Right hindlimb (tissue), 1 donor: ENCODE measurements at places on chromosomes 11 and 22.

DNA sequence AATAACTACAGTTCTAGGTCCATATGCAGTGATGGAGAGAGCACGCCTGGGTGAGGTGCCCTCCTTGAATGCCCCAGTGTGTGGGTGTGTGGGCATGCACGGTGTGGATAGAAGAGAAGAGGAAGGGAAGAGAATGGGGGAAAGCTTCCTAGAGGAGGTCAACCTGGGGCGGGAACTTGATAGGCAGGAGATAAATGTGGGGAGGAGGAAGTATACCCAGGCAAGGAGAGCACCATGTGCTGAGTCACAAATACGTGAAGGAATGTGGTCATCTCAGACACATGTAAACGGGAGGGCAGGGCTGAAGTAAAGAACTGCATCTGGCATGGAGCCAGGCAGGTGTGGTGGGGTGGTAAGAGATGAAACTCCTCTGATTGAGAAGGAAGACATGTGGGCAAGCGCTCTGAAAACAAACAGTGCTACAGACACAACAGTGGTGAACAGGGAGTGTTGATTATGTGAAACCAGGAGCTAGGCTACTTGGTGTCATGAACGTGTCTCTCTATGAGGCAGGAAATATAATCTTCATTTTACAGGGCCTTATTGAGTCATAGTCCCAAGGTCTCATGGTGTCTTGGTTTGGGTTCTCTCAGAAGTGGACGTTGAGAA lies 61.5 kb upstream of the EED start:
- no peak for DNase-seq

DNA sequence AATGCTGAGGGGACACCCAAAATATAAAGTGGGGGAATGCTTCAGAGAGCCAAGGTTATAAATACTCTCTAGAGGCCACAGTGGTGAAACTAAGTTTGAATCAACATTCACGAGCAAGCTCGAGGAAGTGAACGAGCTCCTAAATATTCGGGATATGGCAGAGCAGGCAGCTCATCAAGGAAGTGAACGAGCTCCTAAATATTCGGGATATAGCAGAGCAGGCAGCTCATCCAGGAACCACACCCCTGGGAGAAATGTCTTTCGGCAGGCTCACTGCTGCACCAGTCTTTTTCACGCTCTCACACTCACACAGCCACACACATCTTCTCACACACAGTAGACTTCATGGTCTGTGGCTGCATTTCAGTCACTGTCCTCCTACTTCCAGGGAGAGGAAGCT lies 787.5 kb downstream of the OPCML start:
- no peak for DNase-seq

DNA sequence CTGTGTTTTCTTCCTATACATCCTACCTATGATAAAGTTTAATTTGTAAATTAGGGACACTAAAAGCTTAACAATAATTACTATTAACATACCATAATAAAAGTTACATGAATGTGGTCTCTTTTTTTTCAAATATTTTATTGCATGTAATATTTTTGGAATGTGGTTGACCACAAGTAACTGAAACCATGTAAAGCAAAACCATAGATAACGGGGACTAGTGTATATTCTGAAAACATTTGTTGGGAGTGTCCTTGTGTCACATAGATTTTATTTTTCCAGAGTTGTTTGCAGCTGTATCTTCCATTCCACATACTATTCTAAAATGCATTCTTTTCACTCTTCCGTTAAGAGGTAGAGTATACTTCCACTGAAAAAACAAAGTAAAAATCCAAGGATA lies 200.4 kb downstream of the KIF18A start:
- DNase-seq, result no peak

GRCh38 chr11:85831050-85831449 lies 20.1 kb upstream of the SYTL2 start:
- DNase-seq, result no peak

DNA sequence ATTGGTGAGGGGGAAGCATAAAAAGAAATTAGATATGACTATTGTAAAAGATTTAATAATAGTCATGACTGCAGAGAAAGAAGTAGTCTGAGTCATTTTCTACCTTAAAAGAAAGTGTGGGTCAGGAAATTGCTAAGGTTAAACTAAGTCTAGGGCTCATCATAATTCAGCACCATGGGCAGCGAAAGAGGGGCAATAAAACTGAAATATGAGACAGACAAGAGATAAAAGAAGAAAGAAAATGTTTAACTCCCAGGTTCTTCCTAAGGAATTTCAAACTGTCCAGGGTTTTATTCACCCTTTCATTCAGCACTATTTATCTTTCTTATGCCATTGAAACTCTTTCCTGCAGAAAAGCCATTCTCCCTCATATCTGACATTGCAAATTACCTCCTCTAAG lies 114.4 kb upstream of the API5 start:
- DNase-seq, result no peak

DNA sequence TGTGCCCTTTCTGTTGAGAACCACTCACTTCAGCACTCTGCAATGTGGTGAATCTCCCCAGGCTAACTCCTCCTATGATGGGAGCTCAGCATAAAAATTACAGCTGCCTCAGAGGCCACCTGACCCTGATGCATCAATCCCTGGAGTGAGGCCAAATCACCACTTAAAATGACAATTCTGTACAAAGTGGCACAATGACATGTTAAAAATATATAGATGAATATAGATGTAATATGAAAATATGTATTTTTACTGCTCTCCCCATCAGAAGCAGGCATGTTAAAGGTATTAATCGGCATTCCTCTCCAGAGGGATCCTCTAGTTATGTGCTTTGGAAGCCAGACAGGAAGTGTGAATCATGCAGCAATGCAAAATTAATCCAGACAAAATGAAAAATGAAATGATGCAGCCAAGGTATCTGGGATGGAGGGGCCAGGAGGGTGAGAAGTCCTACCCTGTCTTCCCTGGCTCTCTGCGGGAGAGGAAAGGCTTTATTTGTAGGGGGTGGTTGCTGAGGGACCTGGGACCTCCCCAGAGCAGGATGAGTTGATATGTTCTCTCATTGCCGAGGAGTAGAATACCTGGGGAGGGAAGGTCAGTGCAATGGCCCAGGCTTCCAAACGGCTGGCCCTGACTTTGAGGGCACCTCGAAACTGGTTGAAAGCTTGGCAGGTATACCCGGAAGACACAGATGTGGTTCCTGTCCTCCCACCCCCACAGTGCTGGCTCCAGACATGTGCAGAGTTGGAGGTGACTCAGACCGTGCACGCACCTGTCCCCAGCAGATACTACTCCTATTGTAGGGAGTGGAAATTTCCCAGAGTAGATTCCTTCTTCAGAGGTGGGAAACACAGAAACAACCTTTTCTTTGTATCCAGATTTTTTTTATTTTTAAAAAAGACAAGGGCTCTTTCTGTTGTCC lies 347.9 kb upstream of the NCAM1 start:
- peak; percentile 63 for DNase-seq

DNA sequence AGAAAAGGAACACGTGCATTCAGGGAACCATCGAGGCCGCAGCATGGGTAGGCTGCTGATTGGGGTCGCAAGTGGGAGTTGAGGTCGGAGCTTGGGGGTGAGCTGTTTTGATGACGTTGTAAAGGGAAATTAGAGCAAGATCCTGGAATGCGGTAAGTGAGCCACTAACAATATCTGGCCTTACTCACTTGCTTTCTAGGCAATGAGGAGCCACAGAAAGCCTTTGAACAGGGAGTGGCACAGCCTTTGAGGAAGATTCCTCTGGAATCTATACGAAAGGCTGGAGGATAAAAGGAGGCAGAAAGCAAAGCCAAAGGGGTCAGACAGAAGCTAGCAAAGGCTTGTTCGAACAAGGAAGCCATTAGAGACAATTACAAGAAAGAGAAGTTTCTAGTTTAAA lies 197.5 kb downstream of the LARGE1 start:
- DNase-seq, result no peak

GRCh38 chr11:119593346-119593745 lies 135.7 kb downstream of the NECTIN1 start:
- DNase-seq, result no peak

GRCh38 chr11:10392095-10393079 lies 62.7 kb upstream of the AMPD3 start:
- DNase-seq, result no peak

- DNase-seq, result peak; percentile 34
Measured at GRCh38 chr22:44691796-44692661, 10.0 kb upstream of the PRR5 start.

- DNase-seq, result no peak
Measured at GRCh38 chr11:116225236-116225635, 547.6 kb downstream of the BUD13 start.

DNA sequence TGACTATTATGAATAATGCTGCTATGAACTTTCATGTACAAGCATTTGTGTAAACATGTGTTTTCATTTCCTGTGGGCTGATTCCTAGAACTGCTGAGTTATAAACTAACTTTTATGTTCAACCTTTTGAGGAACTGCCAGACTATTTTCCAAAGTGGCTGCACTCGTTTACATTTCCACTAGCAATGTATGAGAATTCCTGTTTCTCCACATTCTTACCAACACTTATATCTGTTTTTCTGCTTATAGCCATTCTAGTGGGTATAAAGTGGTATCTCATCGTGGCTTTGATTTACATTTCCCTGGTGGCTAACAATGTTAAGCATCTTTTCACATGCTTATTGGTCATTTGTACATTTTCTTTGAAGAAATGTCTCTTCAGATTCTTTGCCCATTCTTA lies 35.2 kb upstream of the SCUBE2 start:
- DNase-seq, result no peak

DNA sequence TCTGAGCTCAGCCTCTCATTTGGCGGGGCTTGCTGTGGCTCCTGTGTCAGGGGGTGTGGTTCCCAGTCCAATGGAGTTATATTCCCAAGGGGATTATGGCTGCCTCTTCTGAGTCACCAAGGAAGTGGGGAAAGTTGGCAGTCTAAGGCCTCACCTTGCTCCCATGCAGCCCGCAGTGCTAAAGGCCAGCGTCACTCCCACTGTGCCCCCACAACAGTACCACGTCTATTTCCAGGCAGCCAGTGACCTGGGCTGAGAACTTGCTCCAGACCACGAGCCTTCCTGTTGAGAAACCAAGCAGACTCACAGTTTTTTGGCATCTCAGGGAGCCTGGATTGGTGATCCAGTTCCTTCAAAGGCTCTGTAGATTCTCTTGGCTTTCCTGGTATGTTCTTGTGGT lies 45.6 kb downstream of the OR2AT4 start:
- no peak for DNase-seq

GRCh38 chr11:57354699-57355098 lies 16.5 kb downstream of the P2RX3 start:
- DNase-seq, result no peak

DNA sequence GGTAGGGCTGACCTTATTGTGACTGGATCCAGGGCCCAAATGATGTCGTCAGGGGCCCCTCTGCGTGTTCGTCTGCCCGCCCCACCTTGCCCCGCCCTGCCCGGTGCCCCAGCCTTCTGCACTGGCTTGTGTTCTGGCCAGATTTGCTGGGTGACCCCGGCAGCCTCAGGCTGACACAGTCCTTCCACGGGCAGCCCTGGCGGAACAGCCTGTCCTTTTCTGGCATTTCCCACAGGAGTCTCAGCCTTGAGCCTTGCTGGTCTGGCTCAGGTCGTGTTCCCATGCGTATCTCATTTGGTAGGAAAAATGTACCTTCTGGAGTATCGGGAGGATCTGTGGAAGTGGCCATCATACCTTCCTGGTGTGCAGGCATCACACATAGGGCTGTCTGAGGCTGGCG lies 31.0 kb downstream of the IGHMBP2 start:
- DNase-seq, result no peak

DNA sequence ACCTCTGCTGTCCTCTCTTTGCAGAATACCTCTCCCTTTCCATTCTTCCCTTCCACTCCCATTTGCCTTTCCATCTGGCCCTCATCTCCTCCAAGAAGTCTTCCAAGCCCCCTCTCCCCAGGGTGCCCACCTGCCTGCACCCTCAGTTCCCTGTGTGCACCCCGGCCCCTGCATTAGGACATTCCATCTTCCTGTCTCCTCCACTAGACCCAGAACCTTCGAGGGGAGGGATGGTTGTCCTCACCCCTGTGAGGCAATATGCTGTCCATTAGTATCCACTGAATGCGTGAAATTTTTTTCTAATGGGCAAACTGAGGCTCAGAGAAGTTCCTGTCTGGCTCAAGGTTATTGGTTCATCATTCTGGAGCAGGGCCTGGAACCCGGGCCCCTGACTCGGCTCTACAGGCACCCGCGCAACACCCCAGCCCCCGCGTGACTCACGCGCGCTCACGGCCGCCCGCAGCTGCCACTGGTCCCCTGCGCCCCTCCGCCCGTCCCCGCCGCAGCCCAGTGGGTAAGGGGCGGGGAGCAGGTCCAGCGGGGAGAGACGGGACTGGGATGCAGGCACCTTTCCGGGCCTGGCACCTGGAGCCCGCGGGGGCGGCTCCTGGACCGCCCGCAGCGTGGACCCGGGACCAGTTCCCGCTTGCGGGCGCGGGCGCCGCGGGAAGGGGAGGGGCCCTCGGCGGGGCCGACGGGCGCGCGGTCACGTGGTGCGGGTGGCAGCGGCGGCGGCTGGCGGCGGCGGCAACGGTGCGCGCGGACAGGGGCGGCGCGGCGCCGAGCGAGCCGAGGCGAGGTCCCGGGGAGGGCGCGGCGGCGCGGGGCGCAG lies 7.0 kb downstream of the SEPTIN3 start:
- no peak for DNase-seq

GRCh38 chr22:29065468-29066190 lies 4.0 kb upstream of the C22orf31 start:
- DNase-seq, result no peak

GRCh38 chr22:49667236-49667635 lies 160.4 kb downstream of the BRD1 start:
- DNase-seq, result no peak

DNA sequence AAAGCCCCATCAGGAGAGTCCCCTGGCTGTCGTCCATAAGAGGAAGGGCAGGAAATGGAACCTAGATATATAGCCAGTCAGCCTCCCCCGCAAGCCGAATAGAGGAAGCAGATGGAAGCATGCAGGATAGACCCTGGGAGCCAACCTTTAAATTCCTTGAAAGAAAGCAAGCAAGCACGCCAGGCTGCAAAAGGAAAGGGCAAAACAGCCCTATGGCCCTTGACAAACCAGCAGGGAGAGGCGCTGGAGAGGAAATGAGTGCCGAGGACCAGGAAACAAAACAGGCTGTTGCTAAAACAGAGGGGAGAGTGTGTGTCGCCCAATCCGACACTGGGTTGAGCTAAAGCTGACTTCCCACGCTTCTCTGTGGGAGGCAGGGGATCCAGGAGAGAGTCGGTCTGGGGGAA lies 203.5 kb upstream of the MTNR1B start:
- DNase-seq, result peak; percentile 83

DNA sequence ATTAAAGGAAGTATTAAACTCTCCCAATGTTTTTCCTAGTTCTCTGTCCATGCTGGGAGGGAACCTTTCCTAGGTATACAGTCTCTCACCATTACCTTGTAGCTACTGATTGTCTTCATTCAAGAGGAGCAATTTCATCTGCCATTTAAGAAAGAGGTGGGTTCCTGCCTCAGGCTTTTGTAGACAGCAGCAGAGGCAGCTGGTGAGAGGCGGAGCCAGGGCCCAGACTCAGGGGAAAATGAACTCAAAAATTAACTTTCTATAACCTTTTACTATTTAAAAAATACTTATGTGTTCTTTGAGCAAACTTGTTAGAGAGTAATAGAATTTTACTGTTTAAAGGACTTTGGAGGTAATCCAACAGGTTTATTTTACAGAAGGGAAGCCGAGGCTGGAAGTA lies 133.0 kb downstream of the SNX19 start:
- peak; percentile 47 for DNase-seq
